Inflammatory macrophage (primary cell): ENCODE measurements at places on chromosomes 12 and 14.

- no peak for DNase-seq
Measured at GRCh38 chr14:100851946-100852620, 26.2 kb downstream of the MEG3 start.

DNA sequence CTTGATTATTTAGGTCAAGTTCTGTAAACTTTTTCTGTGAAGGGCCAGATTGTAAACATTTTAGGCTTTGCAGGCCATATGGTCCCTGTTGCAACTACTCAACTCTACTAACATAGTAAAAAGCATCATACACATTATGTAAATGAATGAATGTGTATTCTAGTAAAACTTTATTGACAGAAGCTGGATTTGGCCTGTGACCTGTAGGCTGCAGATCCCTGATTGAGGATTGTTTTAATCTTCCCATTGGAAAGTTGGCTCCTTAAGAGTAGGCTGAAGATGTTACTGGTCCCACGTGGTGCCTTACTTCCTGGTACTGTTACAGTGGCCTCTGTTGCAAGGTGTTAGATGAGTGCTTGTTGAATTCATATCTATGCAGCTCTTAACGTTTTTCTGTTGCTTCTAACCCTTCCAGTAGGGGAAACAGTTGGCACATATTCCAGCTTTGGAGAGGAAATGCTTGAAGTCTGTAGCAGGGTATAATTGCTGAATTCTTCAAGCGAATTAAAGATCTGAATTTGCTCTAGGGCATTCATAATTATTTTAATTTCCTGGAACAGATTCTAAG is 133.6 kb upstream of the DNM1L start:
- DNase-seq = no peak

GRCh38 chr12:39902821-39903220 is 203.1 kb downstream of the SLC2A13 start:
- DNase-seq = no peak

DNA sequence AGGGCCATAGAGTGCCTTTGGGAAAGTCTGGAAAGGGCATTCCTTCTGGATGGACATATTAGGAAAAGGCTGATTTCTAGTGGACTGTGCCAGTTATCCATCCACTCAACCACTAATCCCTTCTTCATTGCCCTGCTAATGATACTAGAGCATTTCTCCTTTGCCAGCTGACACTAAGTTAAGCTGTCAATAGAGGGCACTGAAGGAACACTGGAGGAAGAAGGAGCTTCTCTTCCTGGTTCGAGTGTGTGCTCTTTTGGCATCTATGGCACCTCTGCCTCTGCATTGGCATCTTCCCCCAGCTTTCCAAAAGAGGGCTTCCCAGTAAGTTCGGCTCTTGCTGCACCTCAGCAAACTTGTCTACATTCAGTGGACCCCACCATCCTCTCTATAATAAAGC is 165.4 kb downstream of the DERA start:
- peak; percentile 67 for DNase-seq

DNA sequence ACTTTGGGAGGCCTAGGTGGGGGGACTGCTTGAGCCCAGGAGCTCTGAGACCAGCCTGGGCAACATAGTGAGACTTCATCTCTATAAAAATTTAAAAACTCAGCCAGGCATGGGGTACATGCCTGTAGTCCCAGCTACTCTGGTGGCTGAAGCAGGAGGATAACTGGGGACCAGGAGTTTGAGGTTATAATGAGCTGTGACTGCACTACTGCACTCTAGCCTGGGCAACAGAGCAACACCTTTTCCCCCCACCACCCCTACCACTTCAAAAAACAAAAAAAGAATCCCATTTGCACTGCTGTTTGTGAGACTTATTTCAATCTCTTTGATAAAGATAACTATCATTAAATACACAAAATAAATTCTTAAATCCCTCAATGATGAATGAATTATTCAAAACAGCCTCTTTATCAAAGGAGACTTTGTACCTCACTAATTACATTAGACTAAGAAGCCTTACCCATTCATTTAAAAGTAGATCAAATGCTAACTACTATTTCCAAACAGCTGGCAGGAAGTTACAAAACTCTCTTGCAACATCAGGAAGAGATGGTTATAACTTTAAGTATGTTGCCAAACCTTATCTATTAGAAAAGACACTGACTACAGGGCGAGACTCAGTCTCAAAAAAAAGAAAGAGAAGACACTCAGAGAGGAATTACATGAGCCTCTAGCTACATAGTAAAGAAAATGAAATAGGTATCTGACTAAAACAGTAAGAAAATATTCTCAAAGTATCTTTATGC is 14.7 kb downstream of the BLTP3B start:
- peak; percentile 77 for DNase-seq

DNA sequence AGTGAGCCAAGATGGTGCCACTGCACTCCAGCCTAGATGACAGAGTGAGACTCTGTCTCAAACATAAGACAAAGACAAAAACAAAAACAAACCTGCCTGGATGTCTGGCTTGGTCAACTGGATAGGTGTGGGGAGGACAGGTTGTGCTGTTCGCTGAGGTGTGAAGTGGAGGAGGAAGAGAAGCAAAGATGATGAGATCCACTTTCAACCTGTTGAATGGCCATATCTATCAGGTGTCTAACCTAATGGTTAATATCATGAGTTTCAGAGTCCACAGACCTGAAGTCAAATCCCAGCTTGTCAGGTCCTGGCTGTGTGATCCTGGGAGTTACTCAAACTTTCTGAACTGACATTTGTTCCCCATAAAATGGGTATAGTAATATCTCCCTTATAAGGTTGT is 9.7 kb upstream of the CCDC177 start:
- DNase-seq = no peak

DNA sequence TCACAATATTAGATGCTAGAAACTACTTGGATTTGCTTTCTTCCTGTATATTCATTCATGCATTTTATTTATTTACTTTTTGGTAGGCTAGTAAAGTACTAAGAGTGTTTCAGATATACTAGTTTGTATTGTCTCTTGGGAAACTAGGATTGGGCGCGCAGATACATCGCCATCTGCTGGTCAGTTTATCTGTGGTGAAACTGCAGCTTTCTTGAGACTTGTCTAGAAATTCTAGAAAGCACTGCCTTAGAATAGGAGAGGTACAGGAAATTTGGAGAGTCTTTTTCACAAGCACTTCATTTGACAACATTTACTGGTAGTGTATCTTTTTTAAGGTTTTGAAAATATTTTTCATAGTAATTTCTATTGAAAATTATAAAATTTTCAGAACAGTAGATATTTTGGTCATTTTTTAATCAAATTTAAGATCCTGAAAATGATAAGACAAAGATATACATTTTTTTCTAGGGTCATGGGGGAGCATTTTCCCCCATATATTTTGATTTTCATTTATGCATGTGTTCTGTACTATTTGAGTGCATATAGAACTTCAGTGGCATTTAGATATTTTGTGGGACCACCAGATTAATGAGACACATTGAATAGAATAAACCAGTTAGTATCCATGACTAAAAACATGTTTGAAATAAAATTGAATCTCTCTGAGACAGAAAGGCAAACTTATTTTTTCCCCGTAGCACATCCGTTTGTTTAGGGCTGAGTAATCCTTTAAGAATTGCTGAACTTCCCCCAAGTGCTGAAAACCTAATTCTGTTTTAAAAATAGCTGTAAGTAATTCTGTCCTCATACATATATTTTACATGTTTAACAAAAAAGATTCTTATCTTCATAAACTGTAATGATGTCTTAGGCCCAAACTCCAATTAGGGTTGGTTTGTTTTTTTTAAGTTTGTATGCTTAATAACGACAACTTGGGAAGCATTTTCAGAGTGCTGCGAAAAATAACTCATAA is 44.5 kb downstream of the SLC38A6 start:
- DNase-seq = peak; percentile 74

DNA sequence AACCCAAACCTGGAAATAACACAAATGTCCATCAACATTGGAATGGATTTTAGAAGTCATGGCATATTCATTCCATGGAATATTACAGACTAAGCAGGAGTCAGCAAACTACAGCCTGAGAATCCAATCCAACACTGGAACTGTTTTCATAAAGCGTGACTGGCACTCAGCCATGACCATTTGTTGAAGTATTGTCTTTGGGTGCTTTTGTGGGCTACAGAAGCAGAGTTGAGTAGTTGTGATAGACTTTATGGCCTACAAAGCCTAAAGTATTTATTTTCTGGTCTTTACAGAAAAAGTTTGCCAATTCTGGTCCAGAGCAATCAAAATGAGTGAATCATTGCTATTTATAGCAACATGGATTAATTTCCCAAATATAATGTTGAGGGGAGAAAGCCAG is 34.5 kb upstream of the FRS2 start:
- no peak for DNase-seq

GRCh38 chr14:93582516-93582915 is 151.8 kb downstream of the UNC79 start:
- no peak for DNase-seq

- DNase-seq = no peak
Measured at GRCh38 chr12:129549656-129550055, 354.2 kb downstream of the TMEM132D start.

DNA sequence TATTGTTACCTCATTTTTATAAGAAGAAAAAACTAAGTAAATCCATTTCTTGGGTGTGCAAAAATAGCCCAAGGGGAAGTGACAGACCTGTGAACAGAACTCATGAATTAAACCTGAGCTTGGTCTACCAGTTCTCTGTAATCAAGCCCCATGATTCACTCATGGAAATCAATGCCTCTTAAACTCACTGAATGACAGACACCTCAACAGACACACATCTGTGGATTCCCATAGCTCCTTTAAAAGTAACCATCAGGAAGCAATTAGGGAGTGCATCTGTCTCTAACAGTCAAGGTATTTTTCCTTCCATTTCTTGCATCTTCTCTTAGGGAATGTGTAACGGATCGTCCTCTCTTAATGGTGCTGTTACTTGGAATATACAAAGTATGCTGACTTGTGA is 215.0 kb upstream of the EEA1 start:
- DNase-seq = no peak

DNA sequence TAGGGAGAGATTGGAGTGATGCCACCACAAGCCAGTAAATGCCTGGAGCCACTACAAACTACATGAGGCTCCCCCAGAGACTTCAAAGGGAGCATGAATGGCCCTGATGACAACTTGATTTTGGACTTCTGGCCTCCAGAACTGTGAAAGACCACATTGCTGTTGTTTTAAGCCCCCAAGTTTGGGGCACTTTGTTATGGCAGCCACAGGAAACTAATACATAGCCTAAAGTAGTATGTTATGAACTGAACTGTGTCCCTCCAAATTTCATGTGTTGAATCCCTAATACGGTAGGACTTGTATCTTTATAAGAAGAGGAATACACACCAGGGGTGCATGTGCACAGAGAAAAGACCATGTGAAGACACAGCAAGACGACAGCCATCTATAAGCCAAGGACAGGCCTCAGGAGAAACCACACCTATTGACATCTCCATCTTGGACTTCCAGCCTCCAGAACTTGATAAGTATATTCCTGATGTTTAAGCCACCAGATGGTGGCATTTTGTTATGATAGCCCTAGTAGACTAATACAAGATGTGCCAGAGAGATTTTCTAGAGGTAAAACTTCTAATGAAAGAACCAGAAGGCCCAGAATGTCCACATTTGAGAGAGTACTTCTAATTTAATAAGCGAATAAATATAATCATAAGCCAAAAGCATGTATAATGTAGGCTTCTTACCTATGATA is 127.1 kb upstream of the BMP4 start:
- no peak for DNase-seq

DNA sequence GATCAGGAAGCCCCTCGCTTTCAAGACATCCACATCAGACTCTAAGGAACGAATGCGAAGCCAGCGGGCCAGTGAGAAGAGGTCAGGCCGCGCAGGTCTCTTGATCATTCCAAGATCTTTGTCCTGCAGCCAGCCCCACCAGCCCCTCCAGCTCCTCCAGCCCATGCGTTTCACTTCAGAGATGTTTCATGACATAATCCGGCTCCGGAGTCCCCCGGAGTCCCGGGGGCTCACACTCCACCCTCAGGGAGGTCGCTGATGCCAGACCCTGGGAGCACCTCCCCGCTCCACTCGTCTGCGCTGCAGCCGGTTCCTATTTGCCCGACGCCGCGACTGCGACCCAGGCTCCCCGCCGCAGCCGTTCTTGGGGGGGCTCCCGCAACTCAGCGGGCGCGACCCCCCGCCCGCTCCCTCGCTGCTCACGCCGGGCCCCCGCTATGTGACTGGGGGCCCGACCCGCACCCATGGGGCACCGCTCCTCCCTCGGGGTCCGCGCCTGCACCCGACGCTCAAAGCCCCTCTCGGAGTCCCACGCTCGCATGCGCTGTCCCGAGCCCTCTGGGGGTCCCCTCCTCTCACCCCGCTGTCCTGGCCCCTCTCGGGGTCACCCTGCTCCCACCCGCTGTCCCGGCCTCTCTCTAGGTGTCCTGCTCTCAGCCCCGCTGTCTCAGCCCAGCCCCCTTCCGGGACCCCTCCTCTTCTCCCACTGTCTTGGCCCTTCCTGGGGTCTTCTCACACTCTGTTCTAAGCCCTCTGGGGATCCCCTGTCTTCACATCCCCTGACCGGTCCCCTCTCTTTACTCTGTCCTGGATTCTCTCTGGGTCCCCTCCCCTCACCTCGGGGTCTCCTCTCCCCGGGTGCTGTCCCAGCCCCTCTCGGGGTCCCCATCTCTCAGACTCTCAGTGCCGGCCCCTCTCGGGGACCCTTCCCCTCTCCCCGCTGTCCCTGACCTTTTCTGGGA is 1.1 kb downstream of the TAOK3 start:
- peak; percentile 23 for DNase-seq

GRCh38 chr14:21748869-21749303 is 75.3 kb upstream of the OR4E1 start:
- peak; percentile 43 for DNase-seq
